ENCODE measurements at places on chromosomes 16 and 17. TPM values are rescaled to one million over a fixed set of nuclear protein-coding genes. Genes with fewer than 3 reads are reported as not detected.
A peak's percentile ranks its signal among the peaks of the same experiment; 100 is the strongest.

DNA sequence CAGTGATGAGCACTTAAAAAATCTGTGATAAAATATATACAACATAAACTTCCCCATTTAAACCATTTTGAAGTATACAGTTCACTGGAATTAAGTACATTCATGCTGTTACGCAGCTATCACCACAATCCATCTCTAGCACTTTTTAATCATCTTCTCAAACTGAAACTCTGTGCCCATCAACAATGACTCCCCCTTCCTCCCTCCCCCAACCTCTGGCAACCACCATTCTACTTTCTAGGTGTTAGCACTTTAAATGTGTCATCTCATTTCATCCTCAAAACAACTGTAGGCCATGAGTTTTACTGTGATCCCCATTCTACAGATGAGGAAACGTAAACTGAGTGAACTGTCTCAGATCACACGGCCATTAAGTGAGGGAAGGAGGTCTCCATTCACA is 13.8 kb upstream of the TMEM98 start:
- H3K36me3 ChIP-seq: no peaks in the 10 kb centered on the region
- no peak overlapping the region for H3K4me3 ChIP-seq
- H3K4me1 ChIP-seq: no peaks in the 10 kb centered on the region
- DNase-seq: no peak

- H3K27me3 ChIP-seq: no peaks in the 10 kb centered on the region
- H3K27ac ChIP-seq: peak overlapping the region; percentile 99
- H3K4me1 ChIP-seq: peaks cover 11% of the 10 kb centered on the region
- H3K36me3 ChIP-seq: no peaks in the 10 kb centered on the region
- peak overlapping the region; percentile 90 for H3K4me3 ChIP-seq
These were observed 2.1 kb downstream of the SRSF2 start for GRCh38 chr17:76735006-76735405.

- no peaks in the 10 kb centered on the region for H3K27me3 ChIP-seq
- H3K4me1 ChIP-seq: no peaks in the 10 kb centered on the region
- H3K4me3 ChIP-seq: no peak overlapping the region
- DNase-seq: no peak
- peaks cover 62% of the 10 kb centered on the region for H3K36me3 ChIP-seq
These were observed 161.3 kb downstream of the AATF start for GRCh38 chr17:37109731-37110710.

STH gene
- not detected for total RNA-seq

AANAT gene
- total RNA-seq: not detected

Data from heart right ventricle (tissue), 16 donors.